ENCODE measurements at places on chromosomes 1 and 21. TPM values are rescaled to one million over a fixed set of nuclear protein-coding genes. Genes with fewer than 3 reads are reported as not detected.

DNA sequence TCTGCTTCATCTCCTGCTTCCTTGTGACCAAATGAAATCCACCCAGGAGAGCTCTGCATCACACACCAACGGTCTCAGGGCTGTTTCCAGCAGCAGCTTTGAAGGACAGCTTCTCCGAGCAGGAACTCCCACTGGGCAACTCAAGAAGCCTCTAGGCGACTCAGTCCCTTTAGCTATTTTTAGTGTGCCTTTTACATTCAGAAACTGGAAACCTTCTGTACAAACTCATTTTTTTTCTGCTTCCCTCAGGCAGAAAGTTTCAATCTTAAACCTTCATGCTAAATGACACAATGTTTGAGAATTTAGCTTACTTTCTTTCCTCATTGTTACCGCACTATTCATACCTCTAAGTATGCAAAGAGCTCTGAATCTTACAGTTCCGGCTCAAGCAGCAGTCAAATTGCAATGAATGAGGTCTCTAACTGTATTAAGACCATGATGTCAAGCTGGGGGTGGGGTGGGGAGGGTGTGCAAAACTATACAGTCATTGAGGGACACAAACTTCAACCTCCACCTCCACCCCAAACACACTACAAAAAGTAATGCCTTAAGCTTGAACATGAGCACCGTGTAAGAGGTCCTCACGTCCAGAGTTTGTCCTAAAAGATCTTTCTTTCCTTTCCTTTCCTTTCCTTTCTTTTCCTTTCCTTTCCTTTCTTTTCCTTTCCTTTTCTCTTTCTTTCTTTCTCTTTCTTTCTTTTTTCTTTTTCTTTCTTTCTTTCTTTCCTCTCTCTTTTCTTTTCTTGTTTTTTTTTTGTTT is 16.4 kb upstream of the TARBP1 start:
- DNase-seq = no peak
- no peaks in the 10 kb centered on the region for H3K36me3 ChIP-seq
- no peak overlapping the region for H3K4me3 ChIP-seq
- H3K27ac ChIP-seq = peak overlapping the region; percentile 7
- peaks cover 49% of the 10 kb centered on the region for H3K4me1 ChIP-seq
- no peaks in the 10 kb centered on the region for H3K27me3 ChIP-seq

- peaks cover 14% of the 10 kb centered on the region for H3K36me3 ChIP-seq
- H3K4me3 ChIP-seq = peak overlapping the region; percentile 68
- H3K4me1 ChIP-seq = peaks cover 32% of the 10 kb centered on the region
- H3K27me3 ChIP-seq = no peaks in the 10 kb centered on the region
- peak; percentile 86 for DNase-seq
Measured at GRCh38 chr1:85580872-85581801, 576 bp downstream of the CCN1 start.

GRCh38 chr21:36149788-36150711 is 6.6 kb upstream of the DOP1B start:
- no peaks in the 10 kb centered on the region for H3K36me3 ChIP-seq
- H3K27ac ChIP-seq = peak overlapping the region; percentile 55
- DNase-seq = no peak
- H3K27me3 ChIP-seq = peaks cover 6% of the 10 kb centered on the region
- no peak overlapping the region for H3K4me3 ChIP-seq

GRCh38 chr1:229784834-229785233 is 158.8 kb downstream of the URB2 start:
- H3K4me1 ChIP-seq = no peaks in the 10 kb centered on the region
- peaks cover 14% of the 10 kb centered on the region for H3K27me3 ChIP-seq
- no peak overlapping the region for H3K27ac ChIP-seq
- no peaks in the 10 kb centered on the region for H3K36me3 ChIP-seq
- H3K4me3 ChIP-seq = no peak overlapping the region
- DNase-seq = no peak

DNA sequence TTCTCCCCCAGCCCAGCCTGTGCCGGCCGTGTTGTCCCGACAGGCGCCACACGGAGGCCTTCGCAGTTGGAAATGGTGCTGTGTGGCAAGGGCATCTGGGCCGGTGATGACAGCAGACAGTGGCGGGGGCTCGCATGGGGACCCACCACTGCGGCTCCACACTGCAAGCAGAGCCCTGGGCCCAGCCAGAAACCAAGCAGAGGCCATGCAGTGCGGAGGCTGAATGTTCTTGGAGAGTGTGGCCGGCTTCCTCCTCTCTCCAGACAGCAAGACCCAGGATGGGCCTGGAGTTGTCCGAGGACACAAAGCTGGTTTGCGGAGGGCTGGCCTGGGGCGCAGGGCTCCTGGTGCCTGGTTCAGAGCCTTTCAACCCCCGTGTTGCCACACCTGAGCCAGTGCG is 104.6 kb downstream of the SIK1 start:
- no peak overlapping the region for H3K4me3 ChIP-seq
- H3K27ac ChIP-seq = no peak overlapping the region
- DNase-seq = no peak
- H3K27me3 ChIP-seq = peaks cover 46% of the 10 kb centered on the region
- H3K4me1 ChIP-seq = peaks cover 24% of the 10 kb centered on the region

- H3K36me3 ChIP-seq = no peaks in the 10 kb centered on the region
- no peak overlapping the region for H3K4me3 ChIP-seq
- DNase-seq = no peak
- H3K27me3 ChIP-seq = no peaks in the 10 kb centered on the region
Measured at GRCh38 chr1:18803151-18803791, 56.2 kb downstream of the TAS1R2 start.

GRCh38 chr1:96721053-96721415 is 550 bp upstream of the PTBP2 start:
- H3K27me3 ChIP-seq = no peaks in the 10 kb centered on the region
- H3K36me3 ChIP-seq = peaks cover 21% of the 10 kb centered on the region

- peak overlapping the region; percentile 96 for H3K27ac ChIP-seq
- DNase-seq = peak; percentile 97
- H3K4me3 ChIP-seq = peak overlapping the region; percentile 83
- no peaks in the 10 kb centered on the region for H3K27me3 ChIP-seq
- H3K4me1 ChIP-seq = peaks cover 37% of the 10 kb centered on the region
Measured at GRCh38 chr1:32350785-32351398, 11.4 kb downstream of the FAM229A start.

DNA sequence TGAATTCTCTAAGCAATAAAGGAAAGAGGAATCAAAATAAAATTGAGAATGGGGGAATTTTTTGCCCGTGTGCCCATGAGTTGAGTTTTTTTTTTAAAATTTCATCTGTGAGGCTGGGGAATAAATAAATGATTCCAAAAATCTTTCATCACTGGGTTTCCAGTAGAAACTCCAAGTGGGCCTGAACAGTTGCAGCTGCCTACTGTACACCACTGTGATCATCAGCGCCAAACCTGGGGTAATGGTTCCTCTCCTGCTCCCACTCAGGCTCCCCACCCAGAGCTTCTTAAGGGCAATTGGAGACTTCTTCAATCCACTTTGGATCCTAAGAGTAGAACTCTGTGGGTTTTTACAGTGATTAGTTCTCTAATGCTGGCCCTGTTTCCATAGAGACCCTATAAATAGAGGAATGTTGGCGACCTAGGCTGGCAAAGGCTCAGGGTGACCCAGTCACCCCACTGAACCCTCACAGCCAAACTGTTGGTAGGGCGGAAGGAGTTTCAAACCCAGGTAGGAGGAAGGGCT is 9.3 kb downstream of the TMCC2 start:
- H3K27ac ChIP-seq = no peak overlapping the region
- no peak for DNase-seq
- peaks cover 17% of the 10 kb centered on the region for H3K4me1 ChIP-seq

DNA sequence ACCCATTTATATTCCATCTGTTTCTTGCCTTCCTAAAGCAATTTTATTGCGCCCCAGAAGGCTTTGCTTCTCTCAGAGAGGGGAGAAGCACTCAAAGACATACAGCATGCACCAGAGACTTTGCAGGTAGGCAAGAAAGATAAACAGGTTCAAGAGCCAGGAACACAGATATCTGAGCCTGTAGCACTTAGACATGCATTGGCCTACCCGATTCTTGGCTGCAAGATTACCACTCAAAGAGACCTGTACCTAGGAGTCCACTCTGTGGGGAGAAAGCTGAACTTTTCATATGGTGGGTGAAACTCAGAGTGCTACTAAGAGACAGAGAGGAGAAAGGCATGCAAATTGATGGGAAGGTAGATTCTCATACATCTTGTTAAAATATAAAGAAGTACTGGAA is 609.4 kb upstream of the PKN2 start:
- H3K4me1 ChIP-seq = no peaks in the 10 kb centered on the region
- H3K27ac ChIP-seq = no peak overlapping the region

GRCh38 chr1:34865981-34866761 is 6.6 kb upstream of the SMIM12 start:
- no peaks in the 10 kb centered on the region for H3K36me3 ChIP-seq
- peaks cover 27% of the 10 kb centered on the region for H3K27me3 ChIP-seq
- peak; percentile 83 for DNase-seq
- peak overlapping the region; percentile 29 for H3K27ac ChIP-seq
- no peaks in the 10 kb centered on the region for H3K4me1 ChIP-seq
- H3K4me3 ChIP-seq = peak overlapping the region; percentile 45

GRCh38 chr1:17125756-17126237 is 6.5 kb upstream of the PADI2 start:
- H3K4me1 ChIP-seq = no peaks in the 10 kb centered on the region
- H3K27ac ChIP-seq = no peak overlapping the region
- H3K27me3 ChIP-seq = peaks cover 35% of the 10 kb centered on the region

- no peak overlapping the region for H3K4me3 ChIP-seq
- no peak for DNase-seq
- H3K4me1 ChIP-seq = no peaks in the 10 kb centered on the region
Measured at GRCh38 chr1:47918257-47918867, 78.8 kb downstream of the TRABD2B start.

GRCh38 chr1:189992856-189993255 is 484.8 kb downstream of the BRINP3 start:
- no peak overlapping the region for H3K4me3 ChIP-seq
- H3K27ac ChIP-seq = no peak overlapping the region
- DNase-seq = no peak
- no peaks in the 10 kb centered on the region for H3K36me3 ChIP-seq
- H3K4me1 ChIP-seq = no peaks in the 10 kb centered on the region

Gene IKBKE
- 4.8 TPM for polyA plus RNA-seq

Gene GFI1
- polyA plus RNA-seq = 0.45 TPM

Gene AKR7A3
- 0.74 TPM for polyA plus RNA-seq

Gene CA6
- not detected for polyA plus RNA-seq

Gene RGS1
- not detected for polyA plus RNA-seq

Gene CCDC181
- not detected for polyA plus RNA-seq

Gene SMG7
- 38.7 TPM for polyA plus RNA-seq

Gene FCN3
- polyA plus RNA-seq = not detected

Gene CLDN17
- polyA plus RNA-seq = not detected

Gene DENND2C
- polyA plus RNA-seq = 0.07 TPM

Gene FCRL3
- polyA plus RNA-seq = not detected

Gene CFHR4
- polyA plus RNA-seq = not detected

Gene UCK2
- polyA plus RNA-seq = 122 TPM

Gene IL20
- not detected for polyA plus RNA-seq

Gene APH1A
- 89.4 TPM for polyA plus RNA-seq

Gene ARHGAP29
- polyA plus RNA-seq = not detected
